ENCODE measurements at places on chromosomes 12 and 14. TPM values are rescaled to one million over a fixed set of nuclear protein-coding genes. Genes with fewer than 3 reads are reported as not detected.

DNA sequence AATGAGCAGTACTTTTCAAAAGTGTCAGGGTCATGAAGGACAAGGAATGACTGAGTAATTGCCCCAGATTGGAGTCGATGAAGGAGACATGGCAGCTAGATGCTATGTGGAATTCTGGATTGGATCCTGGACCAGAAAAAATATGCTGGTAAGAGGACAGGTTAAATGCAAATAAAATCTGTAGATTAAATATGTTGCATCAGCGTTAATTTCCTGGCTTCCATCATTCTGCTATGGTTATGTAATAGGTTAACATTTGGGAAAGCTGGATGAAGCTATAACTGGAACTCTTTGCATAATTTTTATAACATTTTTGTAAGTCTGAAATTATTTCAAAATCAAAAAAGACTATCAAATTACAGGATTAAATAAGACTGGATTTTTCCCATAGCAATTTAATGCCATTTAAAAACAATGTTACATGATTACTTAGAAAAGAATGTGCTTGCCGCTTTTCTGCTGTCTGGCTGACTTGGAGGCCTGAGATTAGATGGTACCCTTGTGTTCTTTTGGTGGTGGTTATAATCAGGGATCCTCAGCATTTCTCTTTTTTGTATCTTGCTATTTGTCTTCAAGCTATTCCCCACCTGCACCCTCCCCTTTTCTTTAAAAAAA lies 65.1 kb downstream of the FBXW8 start:
- H3K4me3 ChIP-seq = no peak overlapping the region
- no peaks in the 10 kb centered on the region for H3K36me3 ChIP-seq

DNA sequence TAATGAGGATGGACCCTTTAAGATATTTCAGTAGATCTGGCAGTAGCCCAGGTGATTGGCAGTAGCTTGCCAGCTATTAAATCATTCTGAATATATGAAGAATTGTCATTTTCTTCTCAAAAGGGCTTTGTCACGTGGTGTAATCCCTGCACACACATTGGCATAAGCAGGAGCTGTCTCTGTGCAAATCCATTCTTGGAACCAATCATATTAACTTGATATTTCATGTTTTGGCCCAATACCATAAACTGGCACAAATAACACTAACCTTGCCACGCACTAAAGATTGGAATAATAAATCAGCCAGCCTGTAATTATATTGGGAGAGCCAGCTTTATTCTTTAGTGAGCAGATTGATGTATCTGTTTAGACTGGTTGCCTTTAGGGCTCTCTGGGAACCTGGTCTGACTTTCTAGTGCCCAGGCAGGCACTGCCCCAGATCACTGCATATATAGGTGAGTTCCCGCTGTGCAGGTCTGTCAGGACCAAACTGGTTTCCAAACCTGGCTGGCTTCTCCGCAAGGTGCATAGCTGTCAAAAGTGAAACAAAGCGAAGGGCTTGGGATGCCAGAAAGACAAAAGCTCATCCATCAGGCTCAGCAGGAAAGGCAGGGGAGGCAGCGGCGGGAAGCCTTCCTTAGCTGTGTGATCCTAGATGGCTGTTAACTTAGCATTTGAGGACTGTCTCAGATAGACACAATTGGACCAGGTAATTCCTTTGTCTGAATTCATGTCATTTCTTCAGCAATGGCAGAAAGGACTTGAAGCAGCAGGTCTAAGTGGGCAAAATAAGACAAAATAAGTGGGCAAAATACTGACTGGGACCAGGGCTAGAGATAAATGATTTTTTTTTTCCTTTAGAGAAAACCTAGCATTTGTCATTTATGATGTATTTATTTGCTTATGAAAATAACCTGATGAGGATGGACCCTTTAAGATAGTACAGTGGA lies 128.8 kb upstream of the DYRK2 start:
- H3K27ac ChIP-seq = no peak overlapping the region
- H3K36me3 ChIP-seq = no peaks in the 10 kb centered on the region
- no peak for DNase-seq
- no peak overlapping the region for H3K4me3 ChIP-seq
- no peaks in the 10 kb centered on the region for H3K4me1 ChIP-seq

GRCh38 chr14:87797001-87797400 lies 196.0 kb downstream of the GALC start:
- H3K36me3 ChIP-seq = no peaks in the 10 kb centered on the region
- H3K27me3 ChIP-seq = no peaks in the 10 kb centered on the region
- no peak overlapping the region for H3K27ac ChIP-seq

DNA sequence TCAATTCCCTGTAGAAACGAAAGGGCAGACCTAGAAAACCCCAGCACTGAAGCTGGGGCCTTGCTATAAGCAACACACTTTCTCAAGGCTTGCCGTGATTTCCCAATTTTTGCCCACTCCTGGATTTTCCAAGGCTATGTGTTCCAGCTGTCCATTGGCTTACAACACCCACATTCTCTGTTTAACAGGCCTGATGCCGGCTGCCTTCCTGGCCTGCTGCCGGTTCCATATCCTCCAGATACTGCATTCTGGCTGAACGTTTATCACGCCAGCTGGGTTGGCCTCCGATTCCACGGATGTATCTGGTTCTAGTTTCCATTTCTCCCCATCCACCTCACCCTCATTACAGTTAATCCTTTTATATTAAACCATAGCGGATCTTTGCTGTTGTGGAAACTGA lies 2.0 kb upstream of the PCNX1 start:
- H3K4me3 ChIP-seq = no peak overlapping the region
- no peaks in the 10 kb centered on the region for H3K36me3 ChIP-seq
- DNase-seq = peak; percentile 84
- H3K27ac ChIP-seq = peak overlapping the region; percentile 96
- H3K4me1 ChIP-seq = peaks cover 38% of the 10 kb centered on the region
- H3K27me3 ChIP-seq = no peaks in the 10 kb centered on the region

GRCh38 chr14:73662487-73662943 lies 17.7 kb downstream of the DNAL1 start:
- no peak overlapping the region for H3K4me3 ChIP-seq
- no peaks in the 10 kb centered on the region for H3K27me3 ChIP-seq
- no peaks in the 10 kb centered on the region for H3K36me3 ChIP-seq
- no peaks in the 10 kb centered on the region for H3K4me1 ChIP-seq
- peak; percentile 41 for DNase-seq
- H3K27ac ChIP-seq = no peak overlapping the region

Gene NPAS3
- 0.09 TPM for total RNA-seq

Gene PRH1
- 10.6 TPM for total RNA-seq

Gene ASB8
- 30.4 TPM for total RNA-seq

Gene PRH2
- not detected for total RNA-seq

All from left lung (tissue), 14 donors.